ENCODE measurements at places on chromosomes 1 and 21.

DNA sequence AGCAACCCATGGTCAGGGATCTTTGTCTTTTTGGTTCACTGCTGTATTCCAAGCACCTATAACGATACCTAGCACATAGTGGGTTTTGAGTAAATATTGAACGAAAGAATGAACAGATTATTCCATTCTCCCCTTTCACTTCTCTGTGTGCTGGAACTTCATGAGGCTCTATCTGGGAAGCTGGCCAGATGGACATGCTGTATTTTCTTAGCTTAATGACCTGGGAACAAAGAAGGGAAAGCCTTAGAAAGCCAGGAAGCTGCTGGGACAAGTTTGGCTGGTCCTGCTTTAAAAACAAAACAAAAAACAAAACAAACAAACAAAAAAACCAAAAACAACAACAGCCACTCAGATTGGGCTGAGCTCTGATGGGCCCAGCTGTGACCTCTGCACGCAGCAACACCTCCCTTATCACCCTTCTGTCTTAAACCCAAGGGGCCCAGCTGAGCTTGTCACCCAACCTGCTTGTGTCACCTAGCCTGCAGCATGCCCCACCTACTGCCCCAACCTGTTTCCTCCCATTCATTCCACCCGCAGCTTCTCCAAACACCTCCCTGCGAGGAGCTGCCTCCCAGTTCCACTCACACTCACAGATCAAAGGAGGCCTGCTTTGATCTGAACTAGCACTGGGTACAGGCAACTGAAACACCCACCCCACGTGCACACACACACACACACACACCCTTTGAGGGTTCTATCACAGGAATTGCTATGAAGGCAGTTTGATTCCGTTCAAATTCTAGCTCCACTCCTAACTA, 37.1 kb downstream of the SLC30A1 start:
- DNase-seq: no peak

DNA sequence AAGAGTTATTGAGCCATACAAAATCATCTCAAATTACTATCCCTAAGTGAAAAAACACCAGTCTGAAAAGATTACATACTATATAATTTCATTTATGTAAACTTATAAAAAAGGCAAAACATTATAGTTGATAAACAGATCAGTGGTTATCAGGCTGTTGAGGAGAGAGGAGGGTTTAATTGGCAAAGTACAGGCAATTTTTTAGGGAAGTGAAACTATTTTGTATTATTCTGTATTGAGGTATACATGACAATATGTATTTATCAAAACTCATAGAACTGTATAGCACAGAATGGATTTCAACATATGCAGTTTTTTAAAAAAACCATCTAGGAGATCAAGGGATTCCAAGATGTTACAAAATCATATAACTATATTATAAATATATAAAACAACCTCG, 403.7 kb downstream of the LTN1 start:
- no peak for DNase-seq

- DNase-seq: no peak
Measured at GRCh38 chr1:115744646-115745275, 23.8 kb downstream of the CASQ2 start.

- peak; percentile 4 for DNase-seq
Measured at GRCh38 chr1:158087320-158087927, 93.3 kb upstream of the CD1D start.

GRCh38 chr1:162137179-162137960, 67.9 kb downstream of the NOS1AP start:
- DNase-seq: no peak

- no peak for DNase-seq
Measured at GRCh38 chr1:198902655-198903054, 263.8 kb downstream of the PTPRC start.
